ENCODE measurements at places on chromosomes 1 and 21.

- DNase-seq = no peak
Measured at GRCh38 chr1:70140894-70141293, 64.5 kb downstream of the LRRC40 start.

GRCh38 chr1:211336775-211337174 is 10.1 kb downstream of the TRAF5 start:
- DNase-seq = no peak

DNA sequence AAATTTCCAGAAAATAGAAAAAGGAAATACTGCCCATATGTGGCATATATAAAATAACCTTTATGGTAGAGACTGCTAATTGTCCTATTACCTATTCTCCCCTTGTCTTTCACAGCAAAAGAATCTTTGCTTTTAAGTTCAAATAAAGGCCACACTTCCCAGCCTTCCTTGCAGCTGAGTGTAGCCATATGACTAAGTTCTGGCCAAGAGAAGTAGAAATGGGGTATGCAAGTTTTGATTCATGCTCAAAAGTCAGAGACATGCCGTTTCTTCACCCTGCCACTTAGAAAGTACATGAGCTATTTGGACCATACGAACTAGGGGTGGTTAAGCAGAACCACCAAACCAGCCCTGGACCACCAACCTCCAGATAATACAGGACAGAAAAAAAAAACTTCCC is 18.3 kb upstream of the S100A2 start:
- DNase-seq = no peak

GRCh38 chr1:229148041-229148671 is 122.8 kb upstream of the RAB4A start:
- DNase-seq = no peak

DNA sequence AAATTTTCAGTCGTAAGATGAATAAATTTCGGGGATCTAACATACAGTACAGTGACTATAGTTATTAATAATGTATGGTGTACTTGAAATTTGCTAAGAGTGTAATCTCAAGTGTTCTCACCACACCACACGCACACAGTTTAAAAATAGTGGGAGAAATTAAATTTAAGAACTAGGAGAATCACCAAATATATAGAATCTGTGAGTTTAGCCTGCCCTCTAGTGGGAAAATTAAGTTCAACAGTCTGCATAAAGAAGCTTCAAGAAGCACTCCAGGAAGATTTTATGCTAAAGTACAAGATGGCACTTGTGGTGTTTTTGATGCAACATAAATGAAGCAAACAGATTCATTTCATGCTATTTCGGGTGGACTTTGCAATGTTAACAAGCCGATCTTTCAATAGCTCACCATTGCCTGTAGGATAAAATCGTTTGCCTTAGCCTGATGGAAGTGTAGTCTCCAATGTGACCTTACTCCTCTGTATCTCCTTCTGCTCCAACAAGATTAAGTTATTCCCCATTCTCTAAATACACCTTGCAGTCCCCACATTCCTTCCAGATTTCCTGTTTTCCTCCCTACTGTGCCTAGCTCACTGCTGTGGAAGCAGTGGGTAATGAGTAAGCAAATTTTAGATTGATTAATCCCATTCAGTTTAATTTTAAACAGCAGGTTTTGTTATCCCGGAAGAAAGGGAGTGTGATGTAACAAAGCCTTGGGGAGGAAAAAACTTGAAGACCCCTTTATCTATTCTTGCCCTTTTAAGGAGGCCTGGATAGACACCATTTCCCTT is 8.7 kb upstream of the PIK3C2B start:
- DNase-seq = no peak

DNA sequence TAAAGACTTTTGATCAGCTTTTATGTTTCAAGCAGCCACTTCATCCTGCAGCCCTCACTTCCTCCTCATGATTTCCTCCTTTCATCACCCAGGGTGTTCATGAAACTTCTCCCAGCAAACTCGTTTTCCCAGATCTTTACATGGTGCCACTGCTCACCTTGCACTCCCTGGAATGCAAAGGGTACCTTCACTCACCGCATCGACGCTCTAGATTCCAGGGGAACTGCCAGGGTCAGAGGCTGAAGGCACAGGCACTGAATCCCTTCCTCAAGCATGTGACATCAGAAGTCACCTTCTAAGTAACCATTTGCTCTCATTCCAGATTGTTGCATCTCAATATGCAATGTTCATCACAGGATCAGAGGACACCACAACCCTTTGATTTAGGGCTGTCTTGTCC is 82.8 kb downstream of the PRKAB2 start:
- no peak for DNase-seq

- no peak for DNase-seq
Measured at GRCh38 chr21:21688889-21689288, 690.7 kb downstream of the NCAM2 start.

DNA sequence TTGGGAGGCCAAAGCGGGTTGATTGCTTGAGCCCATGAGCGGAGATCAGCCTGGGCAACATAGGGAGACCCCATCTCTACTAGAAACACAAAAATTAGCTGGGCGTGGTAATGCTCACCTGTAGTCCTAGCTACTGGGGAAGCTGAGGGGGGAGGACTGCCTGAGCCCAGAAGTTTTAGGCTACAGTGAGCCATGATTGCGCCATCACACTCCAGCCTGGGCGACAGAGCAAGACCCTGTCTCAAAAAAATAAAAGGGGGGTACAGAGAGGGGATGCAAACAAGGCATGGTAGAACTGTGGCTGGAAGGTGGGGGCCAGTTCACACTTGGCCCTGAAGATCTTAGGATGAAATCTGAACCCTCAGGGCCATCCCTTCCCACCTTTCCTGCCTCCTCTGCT is 1.2 kb upstream of the C1orf210 start:
- DNase-seq = no peak

- no peak for DNase-seq
Measured at GRCh38 chr1:100512803-100513352, 25.1 kb upstream of the GPR88 start.

- no peak for DNase-seq
Measured at GRCh38 chr1:162275622-162276175, 101.0 kb downstream of the SPATA46 start.

DNA sequence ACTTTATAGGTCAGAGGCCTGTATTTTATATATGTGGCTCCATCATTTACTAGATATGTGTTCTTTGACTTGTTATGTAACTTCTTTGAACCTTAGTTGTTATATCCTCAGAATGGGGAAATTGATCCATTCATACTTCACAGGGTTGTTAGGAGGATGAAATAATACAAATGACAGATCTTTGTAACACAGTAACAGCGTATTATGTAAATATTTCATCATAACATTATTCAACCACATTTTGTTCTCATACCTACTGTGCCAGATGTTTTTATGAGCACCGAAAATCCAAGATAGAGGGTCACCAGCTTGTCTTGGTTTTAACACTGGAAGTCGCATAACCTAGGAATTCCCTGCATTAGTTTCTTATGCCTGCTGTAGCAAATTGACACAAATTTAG is 3.3 kb downstream of the SUCO start:
- no peak for DNase-seq

DNA sequence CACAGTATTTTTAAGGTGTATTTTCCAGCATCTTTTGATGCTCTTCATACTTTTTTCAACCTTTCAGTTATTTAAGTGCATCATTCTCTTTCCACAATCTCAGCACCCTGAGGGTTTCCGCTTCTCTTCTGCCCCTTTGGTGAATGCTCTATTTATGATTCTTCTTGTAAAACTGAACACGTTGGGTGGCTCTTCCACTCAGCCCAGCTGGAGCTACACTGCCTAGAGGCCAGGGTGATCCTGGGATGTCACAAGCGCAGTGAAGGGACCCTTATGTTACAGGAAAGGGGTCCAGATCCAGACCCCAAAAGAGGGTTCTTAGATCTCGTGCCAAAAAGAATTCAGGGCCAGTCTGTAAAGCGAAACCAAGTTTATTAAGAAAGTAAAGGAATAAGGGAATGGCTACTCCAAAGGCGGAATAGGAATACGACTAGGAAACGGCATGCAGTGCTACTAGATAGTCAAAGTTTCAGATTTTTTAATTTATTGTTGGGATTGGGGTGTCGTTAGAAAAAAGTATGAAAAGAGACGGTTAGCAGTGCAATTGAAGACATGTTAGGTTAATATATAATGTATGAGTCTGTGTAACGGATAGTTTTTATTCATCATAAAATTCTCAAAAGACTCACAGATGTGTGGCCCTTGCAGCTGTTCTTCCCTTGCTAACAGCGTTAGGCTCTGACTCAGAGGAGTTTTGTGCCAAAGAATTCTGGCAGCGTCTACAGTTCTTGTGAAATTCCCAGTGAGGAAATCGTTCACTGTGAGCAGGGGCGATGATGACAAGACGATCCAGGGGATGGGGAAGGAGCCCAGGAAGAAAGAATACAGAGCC is 14.4 kb upstream of the ERVH48-1 start:
- no peak for DNase-seq

DNA sequence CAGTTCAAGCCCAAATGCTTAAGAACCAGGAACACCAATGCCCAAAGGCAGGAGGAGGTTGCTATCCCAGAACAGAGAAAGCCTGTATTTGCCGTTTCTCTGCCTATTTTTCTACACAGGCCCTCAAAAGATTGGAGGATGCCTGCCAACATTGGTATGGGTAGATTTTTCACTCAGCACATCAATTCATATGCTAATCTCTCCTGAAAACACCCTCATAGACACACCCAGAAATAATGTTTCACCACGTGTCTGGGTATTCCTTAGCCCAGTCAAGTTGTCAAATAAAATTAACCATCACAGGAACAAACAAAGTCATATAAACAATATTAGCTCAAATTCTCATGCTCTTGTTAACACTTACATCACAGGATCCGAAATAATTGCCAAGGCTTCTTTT is 121.9 kb downstream of the RGS21 start:
- no peak for DNase-seq

- DNase-seq = no peak
Measured at GRCh38 chr1:2804628-2805351, 3.3 kb upstream of the TTC34 start.

GRCh38 chr1:113255038-113255719 is 135.1 kb upstream of the MAGI3 start:
- no peak for DNase-seq

DNA sequence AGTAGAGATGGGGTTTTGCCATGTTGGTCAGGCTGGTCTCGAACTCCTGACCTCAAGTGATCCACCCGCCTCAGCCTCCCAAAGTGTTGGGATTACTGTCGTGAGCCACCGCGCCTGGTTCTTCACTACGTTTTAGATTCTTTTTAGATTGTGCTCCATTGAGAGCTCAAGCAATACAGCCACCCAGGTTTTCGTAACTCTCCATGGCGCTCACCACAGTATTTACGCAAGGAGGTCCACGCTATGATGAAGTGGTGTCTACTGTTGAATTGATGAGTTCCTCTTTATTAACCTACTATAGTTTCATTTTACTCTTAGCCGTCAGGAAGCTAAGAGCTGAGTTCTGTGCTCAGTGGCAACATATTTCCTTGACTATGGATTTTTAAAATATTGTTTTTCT is 1.8 kb upstream of the KIF1B start:
- DNase-seq = no peak

DNA sequence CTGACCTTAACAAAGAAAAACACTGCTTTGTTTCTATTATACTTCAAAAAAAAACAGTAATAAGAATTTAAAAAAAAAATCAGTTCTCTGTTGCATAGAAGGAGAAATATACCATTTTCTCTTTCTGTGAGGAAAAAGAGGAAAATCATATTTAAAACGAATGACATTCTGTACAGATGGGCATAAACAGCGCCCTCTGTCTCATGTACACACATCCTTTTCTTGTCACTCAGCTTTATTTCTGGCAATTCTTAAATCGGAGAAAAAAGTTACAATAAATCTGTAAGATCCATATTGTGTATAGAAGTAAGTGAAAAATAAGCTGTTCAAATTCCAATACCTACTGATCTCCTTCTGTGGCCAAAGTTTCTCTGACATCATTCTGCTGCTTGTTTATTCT is 245.4 kb downstream of the SMYD3 start:
- no peak for DNase-seq

DNA sequence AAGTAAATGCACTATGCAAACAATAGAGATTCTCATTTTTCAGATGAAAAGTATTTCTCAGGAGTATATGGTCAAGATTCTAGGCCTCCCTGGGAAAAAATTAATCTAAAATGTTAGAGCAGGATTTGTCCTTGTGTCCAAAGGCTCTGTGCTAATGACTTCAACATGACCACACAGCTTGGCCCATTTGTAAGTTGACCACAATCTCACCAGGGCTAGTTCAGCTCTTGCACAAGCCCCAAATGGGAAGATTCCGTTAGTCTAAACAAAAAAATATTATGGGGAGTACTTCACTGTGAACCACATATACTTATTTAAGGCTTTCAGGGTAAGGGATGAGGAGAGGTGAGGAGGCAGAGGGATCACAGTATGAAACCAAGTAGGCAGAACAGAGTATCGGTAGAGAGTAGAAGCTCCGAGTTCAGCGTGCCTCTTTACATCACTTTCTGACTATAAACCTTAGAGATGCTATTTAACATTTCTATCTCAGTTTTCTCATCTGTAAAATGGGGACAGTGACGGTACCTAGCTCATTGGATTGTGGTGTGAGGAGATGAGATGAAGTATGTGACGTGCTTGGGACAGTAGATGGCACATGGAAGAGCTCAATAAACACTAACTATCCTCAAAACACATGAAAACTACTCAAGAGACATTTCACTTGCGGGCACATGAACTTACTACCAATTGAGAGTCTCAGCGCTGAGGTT is 37.8 kb upstream of the CTTNBP2NL start:
- no peak for DNase-seq

DNA sequence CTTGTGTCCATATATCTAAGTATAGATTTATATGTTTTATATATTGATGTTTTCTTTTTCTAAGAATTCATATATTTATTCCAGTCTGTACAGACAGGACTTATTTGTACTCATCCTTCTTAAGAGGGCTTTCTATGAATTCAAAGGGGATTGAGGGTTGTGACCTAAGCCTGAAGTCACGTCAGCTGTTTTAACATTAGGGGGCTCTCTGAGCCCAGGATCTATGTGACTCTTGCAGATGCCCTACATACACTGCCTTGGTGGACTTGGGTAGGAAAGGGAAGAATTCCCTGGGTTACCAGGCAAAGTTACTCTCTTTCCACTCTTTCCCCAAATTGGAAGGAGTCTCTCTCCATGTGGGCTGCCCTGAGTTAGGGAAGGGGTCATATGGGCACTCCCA is 283.8 kb upstream of the DAB1 start:
- no peak for DNase-seq

- DNase-seq = no peak
Measured at GRCh38 chr21:40840401-40841125, 6.4 kb downstream of the DSCAM start.
